Stimulated activated CD4-positive, alpha-beta T cell treated with anti-CD3 and anti-CD28 coated beads, Interleukin-15, amount 100 ng/mL, for 24 hours (primary cell): ENCODE measurements at places on chromosomes 4 and X.

DNA sequence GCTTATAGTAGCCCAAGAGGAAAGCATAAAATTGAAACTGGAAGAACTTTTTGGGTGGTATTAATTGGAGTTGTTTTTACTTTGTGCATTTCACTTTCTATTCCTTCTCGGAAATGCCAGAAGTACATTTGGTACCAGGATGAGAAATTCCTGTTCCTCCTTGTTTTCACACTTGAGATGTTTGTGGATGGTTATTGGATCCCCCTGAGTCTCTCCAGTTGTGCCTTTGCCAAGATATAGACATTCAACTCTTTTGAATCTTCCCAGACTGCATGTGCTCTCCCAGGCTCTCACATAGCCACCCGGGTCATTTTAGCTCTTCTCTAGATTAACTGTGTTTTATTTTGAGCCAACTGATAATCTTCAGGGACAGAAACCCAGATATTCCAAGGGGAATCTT is 120.5 kb downstream of the AFF1 start:
- no peak for DNase-seq

GRCh38 chr4:25065932-25066590 is 35.3 kb upstream of the LGI2 start:
- no peak for DNase-seq

GRCh38 chr4:91198951-91199350 is 1071.8 kb downstream of the CCSER1 start:
- DNase-seq: no peak

- peak; percentile 63 for DNase-seq
These were observed 671 bp upstream of the EIF4E start for GRCh38 chr4:98929341-98930267.

GRCh38 chr4:163651761-163652160 is 157.3 kb downstream of the TMA16 start:
- DNase-seq: no peak

GRCh38 chr4:10074767-10075105 is 41.9 kb downstream of the WDR1 start:
- no peak for DNase-seq
